T-cell (primary cell): ENCODE measurements at places on chromosomes 7 and 10. TPM values are rescaled to one million over a fixed set of nuclear protein-coding genes. Genes with fewer than 3 reads are reported as not detected.

The NKX2-3 gene
- total RNA-seq, result not detected

- DNase-seq, result no peak
Observed at GRCh38 chr7:128113839-128114238, 82.6 kb upstream of the LRRC4 start.

GRCh38 chr10:102701272-102701671 lies 12.9 kb downstream of the ARL3 start:
- no peak for DNase-seq

DNA sequence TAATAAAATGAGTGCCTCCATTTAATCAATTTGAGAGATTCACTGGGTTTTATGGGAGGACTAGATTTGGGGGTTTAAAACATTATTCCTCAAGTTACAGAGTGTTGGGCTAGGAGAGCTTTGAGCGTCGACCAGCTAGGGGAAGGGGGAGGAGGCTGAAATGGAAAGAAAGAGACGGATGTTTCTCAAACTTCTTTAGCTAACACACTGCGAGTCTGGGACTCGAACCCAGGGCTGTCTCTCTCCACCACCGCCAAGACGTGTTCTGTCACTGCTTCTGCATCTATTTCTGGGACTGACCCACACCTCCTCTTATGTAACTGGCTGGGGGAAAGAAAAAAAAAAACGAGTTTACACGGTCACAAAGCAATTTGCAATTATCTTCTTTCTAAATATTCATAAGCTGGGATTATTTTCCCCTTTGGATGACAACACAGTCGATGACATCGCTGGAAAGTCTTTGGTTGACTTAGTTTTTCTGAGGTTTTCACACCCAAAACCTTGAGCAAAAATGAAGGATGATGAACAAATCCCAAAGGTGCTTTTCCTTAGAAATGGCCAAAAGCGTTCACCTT lies 27.2 kb downstream of the CHST15 start:
- DNase-seq, result no peak

- no peak for DNase-seq
Observed at GRCh38 chr10:45439873-45440272, 65.9 kb downstream of the ALOX5 start.

DNA sequence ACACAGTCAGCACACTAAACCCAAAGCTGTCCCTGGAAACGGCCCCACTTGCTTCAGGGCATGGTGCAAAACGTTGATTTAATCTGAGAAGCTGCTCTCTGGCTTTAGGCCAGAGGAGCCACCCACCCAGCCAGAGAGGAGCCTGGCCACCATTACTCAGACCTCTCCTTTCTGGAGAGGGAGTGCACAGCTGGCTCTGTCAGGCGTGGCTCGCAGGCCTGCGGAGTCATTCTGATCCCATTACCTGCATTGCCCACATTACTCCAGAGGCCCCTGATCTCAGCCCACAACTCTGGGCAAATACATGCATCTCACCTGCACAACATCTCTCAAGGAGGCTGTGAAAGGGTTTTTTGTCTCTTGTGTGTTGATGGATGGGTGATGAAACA lies 370.0 kb upstream of the IGFBP3 start:
- no peak for DNase-seq
